ENCODE measurements at places on chromosomes 5 and 9. TPM values are rescaled to one million over a fixed set of nuclear protein-coding genes. Genes with fewer than 3 reads are reported as not detected.

HSD17B4 gene
- 59.1 TPM for total RNA-seq

SOX30 gene
- 0.33 TPM for total RNA-seq

OCLN gene
- 1.4 TPM for total RNA-seq

AHRR gene
- 23.6 TPM for total RNA-seq

DNA sequence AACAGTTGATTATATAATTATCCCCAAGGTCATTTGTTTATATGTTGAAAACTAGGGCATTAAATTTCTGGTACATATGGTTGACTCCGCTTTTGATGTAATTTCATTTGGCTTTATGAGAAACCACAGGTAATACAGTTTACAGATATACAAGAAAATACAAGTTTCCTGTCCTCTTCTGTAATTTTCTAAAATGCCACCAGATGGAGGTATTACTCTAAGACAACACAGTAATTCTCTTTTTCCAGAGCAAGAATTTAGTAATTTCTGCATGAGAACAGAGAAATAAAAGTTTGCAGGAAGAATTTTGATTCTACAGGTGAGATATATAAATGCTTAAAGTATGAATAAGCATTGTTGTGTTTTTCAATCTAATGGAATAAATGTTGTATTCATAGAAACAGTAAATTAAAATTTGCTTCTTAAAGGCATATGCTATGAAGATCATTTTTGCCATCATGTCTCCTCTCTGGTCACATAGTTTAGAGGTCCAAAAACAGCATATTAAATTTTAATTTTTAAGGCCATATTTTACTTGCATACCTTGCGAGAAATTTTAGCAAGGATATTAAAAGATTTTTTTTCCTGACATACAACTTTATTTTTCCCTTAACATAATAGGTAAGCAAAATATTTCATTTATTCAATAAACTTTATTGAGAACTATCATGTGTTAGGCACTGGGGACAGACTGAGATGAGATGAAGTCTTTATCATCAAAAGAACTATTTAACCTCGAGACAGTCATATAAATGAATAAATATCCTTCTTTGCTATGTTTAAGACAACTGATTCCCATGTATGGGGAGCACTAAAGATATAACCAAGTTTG is 22.7 kb downstream of the CHD1 start:
- peaks cover 29% of the 10 kb centered on the region for H3K36me3 ChIP-seq
- no peak for DNase-seq
- H3K27ac ChIP-seq = no peak overlapping the region
- no peaks in the 10 kb centered on the region for H3K27me3 ChIP-seq
- peaks cover 43% of the 10 kb centered on the region for H3K4me1 ChIP-seq

GRCh38 chr9:79812099-79812498 is 240.3 kb downstream of the TLE4 start:
- no peak for DNase-seq
- H3K4me3 ChIP-seq = peak overlapping the region; percentile 67
- peaks cover 38% of the 10 kb centered on the region for H3K4me1 ChIP-seq
- H3K27me3 ChIP-seq = peaks cover 2% of the 10 kb centered on the region
- no peak overlapping the region for H3K27ac ChIP-seq

- no peak overlapping the region for H3K27ac ChIP-seq
- peaks cover 11% of the 10 kb centered on the region for H3K27me3 ChIP-seq
- DNase-seq = no peak
- no peaks in the 10 kb centered on the region for H3K4me1 ChIP-seq
Measured at GRCh38 chr9:84374516-84374915, 34.0 kb upstream of the SLC28A3 start.

- H3K4me3 ChIP-seq = no peak overlapping the region
- H3K27me3 ChIP-seq = peaks cover 3% of the 10 kb centered on the region
- H3K4me1 ChIP-seq = peaks cover under 1% of the 10 kb centered on the region
- no peaks in the 10 kb centered on the region for H3K36me3 ChIP-seq
- no peak for DNase-seq
- no peak overlapping the region for H3K27ac ChIP-seq
Measured at GRCh38 chr5:127595484-127596368, 53.2 kb upstream of the CTXN3 start.

- H3K4me3 ChIP-seq = no peak overlapping the region
- H3K4me1 ChIP-seq = no peaks in the 10 kb centered on the region
- DNase-seq = no peak
- H3K27ac ChIP-seq = no peak overlapping the region
- H3K27me3 ChIP-seq = peaks cover 4% of the 10 kb centered on the region
- no peaks in the 10 kb centered on the region for H3K36me3 ChIP-seq
Measured at GRCh38 chr5:111668477-111669414, 88.2 kb downstream of the NREP start.

GRCh38 chr5:138077064-138077696 is 6.7 kb upstream of the WNT8A start:
- H3K27ac ChIP-seq = no peak overlapping the region
- DNase-seq = peak; percentile 57

DNA sequence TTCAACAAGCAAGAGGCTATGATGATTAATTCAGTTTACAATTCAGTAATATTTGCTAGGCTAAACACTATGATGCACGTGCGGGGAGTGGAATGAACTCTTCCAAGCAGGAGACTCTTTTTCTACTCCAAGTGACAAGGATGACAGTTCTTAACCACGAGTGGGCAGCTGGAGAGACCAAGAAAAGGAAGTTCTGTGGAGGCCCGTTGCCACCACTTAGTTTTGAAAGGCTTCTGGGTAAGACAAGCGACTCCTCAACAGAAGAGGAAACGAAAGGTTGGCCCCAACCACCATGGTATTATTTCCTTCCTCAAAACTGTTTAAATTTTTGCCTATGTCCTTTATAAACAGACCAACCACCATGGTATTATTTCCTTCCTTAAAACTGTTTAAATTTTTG is 2.8 kb downstream of the DCAF12 start:
- H3K36me3 ChIP-seq = peaks cover 56% of the 10 kb centered on the region
- peak; percentile 49 for DNase-seq
- peak overlapping the region; percentile 89 for H3K4me3 ChIP-seq
- no peaks in the 10 kb centered on the region for H3K27me3 ChIP-seq
- H3K27ac ChIP-seq = peak overlapping the region; percentile 92

DNA sequence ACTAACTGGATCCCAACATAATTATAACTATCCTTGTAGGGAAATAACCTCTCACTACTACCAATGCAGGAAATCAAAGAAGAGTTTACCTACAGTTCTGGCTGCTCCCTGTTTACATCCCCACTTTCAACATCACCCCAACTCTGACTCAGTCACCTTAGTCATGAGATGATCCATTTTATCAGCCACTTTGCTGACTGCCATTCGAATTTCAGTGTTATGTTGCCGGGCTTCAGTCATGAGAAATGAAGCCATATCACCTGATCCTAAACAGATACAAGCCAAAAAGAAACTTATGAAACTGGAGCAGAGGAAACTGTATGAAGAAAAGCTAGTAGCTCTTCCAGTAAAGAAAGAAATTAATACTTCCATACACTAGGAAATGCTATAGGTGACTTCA is 33.7 kb downstream of the SLC31A2 start:
- H3K4me3 ChIP-seq = no peak overlapping the region
- H3K27ac ChIP-seq = peak overlapping the region; percentile 4
- peaks cover 11% of the 10 kb centered on the region for H3K4me1 ChIP-seq
- H3K27me3 ChIP-seq = no peaks in the 10 kb centered on the region

GRCh38 chr5:124909734-124910133 is 163.3 kb upstream of the ZNF608 start:
- no peak overlapping the region for H3K4me3 ChIP-seq
- no peak overlapping the region for H3K27ac ChIP-seq
- no peaks in the 10 kb centered on the region for H3K36me3 ChIP-seq
- DNase-seq = no peak

GRCh38 chr9:134192951-134193731 is 28.8 kb upstream of the RNU6ATAC start:
- H3K36me3 ChIP-seq = no peaks in the 10 kb centered on the region
- no peak overlapping the region for H3K27ac ChIP-seq
- peaks cover 6% of the 10 kb centered on the region for H3K27me3 ChIP-seq

DNA sequence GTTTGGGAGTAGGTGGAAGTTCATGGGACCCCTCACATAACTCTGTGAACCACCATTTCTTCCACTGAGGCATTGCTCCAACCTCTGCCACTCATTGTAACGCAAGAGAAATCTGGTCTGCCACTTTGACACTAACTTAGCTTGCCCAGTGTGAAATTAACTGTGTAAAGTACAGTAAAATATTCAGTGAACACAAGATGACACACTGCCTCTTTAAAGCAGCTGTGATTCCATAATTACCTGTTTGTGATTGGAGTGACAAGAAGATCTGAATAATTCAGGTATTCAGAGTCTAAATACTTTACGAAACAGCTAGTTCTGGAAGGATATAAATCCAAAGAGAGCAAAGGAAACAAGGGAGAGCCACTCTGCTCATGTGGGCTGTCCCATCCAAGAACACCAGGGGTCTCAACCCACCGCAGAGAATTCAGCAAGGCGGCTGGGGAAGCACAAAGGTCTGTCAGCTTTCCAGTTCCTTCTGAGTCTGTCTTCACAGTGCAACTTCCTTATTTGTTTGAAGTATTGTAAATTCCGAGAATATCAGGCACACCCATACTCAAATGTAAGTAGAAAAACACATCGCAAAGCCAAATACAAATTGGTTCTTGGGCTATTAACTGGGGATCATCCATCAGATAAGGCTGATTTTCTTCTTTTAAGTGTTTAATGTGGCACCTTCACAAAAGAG is 86.9 kb downstream of the GNAQ start:
- peak overlapping the region; percentile 68 for H3K27ac ChIP-seq
- H3K4me3 ChIP-seq = peak overlapping the region; percentile 37
- peaks cover 30% of the 10 kb centered on the region for H3K4me1 ChIP-seq

- H3K4me1 ChIP-seq = no peaks in the 10 kb centered on the region
- DNase-seq = no peak
- no peak overlapping the region for H3K4me3 ChIP-seq
- no peaks in the 10 kb centered on the region for H3K36me3 ChIP-seq
Measured at GRCh38 chr5:4882186-4882585, 257.9 kb upstream of the ADAMTS16 start.

GRCh38 chr9:128568470-128569078 is 16.2 kb downstream of the SPTAN1 start:
- no peak overlapping the region for H3K4me3 ChIP-seq
- H3K36me3 ChIP-seq = peaks cover 62% of the 10 kb centered on the region
- peaks cover 11% of the 10 kb centered on the region for H3K4me1 ChIP-seq

GRCh38 chr9:131848570-131849160 is 108.8 kb upstream of the RAPGEF1 start:
- no peak overlapping the region for H3K27ac ChIP-seq
- peaks cover 13% of the 10 kb centered on the region for H3K27me3 ChIP-seq
- peaks cover 20% of the 10 kb centered on the region for H3K4me1 ChIP-seq

GRCh38 chr5:170292179-170293104 is 5.1 kb downstream of the LCP2 start:
- no peaks in the 10 kb centered on the region for H3K27me3 ChIP-seq
- peak overlapping the region; percentile 99 for H3K4me3 ChIP-seq
- peaks cover 72% of the 10 kb centered on the region for H3K4me1 ChIP-seq
- peak overlapping the region; percentile 96 for H3K27ac ChIP-seq
- no peak for DNase-seq
- peaks cover 100% of the 10 kb centered on the region for H3K36me3 ChIP-seq

- H3K27me3 ChIP-seq = peaks cover 44% of the 10 kb centered on the region
- H3K4me1 ChIP-seq = peaks cover 77% of the 10 kb centered on the region
- no peak overlapping the region for H3K27ac ChIP-seq
- H3K36me3 ChIP-seq = peaks cover 4% of the 10 kb centered on the region
- no peak for DNase-seq
Measured at GRCh38 chr5:115810761-115811160, 5.7 kb downstream of the CDO1 start.

DNA sequence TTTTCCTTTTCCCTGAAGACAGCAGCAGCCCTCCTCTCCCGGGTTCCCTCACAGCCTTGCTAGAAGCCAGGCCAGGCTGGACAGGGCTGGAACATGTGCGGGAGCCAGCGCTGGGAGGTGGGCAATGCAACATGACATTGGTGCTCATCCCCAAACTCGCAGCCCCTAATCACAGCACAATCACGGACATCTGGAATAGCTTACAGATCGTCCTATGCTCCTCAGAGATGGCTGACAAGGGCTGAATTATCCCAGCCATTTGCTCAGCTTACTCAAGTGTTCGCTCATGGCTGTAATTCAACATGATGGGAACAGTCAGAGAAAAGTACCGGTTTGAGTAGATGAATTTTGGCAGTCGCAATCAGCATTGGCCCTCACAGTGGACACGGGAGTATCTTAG is 49.8 kb downstream of the FSTL4 start:
- no peak overlapping the region for H3K4me3 ChIP-seq
- H3K27me3 ChIP-seq = peaks cover 16% of the 10 kb centered on the region
- DNase-seq = no peak
- H3K36me3 ChIP-seq = no peaks in the 10 kb centered on the region
- H3K27ac ChIP-seq = no peak overlapping the region
- peaks cover 2% of the 10 kb centered on the region for H3K4me1 ChIP-seq

GRCh38 chr5:119785057-119785456 is 155.7 kb downstream of the FAM170A start:
- H3K27me3 ChIP-seq = no peaks in the 10 kb centered on the region
- DNase-seq = no peak
- no peak overlapping the region for H3K27ac ChIP-seq
- no peaks in the 10 kb centered on the region for H3K4me1 ChIP-seq
- no peaks in the 10 kb centered on the region for H3K36me3 ChIP-seq
- no peak overlapping the region for H3K4me3 ChIP-seq

DNA sequence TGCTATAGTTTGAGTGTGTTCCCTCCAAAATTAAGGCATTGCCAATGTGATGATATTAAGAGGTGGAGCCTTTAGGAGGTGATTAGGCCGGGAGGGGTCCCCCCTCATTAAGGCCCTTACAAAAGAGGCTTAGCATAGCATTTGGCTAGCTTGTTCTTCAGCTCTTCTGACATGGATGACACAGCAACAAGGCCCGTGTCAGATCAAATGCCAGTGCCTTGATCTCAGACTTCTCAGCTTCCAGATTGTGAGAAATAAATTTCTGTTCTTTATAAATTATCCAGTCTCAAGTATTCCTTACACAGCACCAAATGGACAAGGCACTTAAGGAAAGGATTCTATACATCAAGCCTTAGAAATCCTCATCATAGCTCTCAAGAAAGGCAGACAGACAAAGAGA is 31.8 kb downstream of the SLC38A9 start:
- no peak for DNase-seq
- no peaks in the 10 kb centered on the region for H3K36me3 ChIP-seq
- no peaks in the 10 kb centered on the region for H3K27me3 ChIP-seq
- no peak overlapping the region for H3K27ac ChIP-seq
- no peak overlapping the region for H3K4me3 ChIP-seq
- peaks cover 5% of the 10 kb centered on the region for H3K4me1 ChIP-seq

- no peak overlapping the region for H3K4me3 ChIP-seq
- H3K27me3 ChIP-seq = peaks cover 36% of the 10 kb centered on the region
- H3K4me1 ChIP-seq = no peaks in the 10 kb centered on the region
- no peaks in the 10 kb centered on the region for H3K36me3 ChIP-seq
- no peak overlapping the region for H3K27ac ChIP-seq
- DNase-seq = no peak
Measured at GRCh38 chr5:62143268-62144229, 162.5 kb upstream of the KIF2A start.

GRCh38 chr9:76032797-76033373 is 142.4 kb downstream of the PCSK5 start:
- H3K36me3 ChIP-seq = no peaks in the 10 kb centered on the region
- H3K27me3 ChIP-seq = no peaks in the 10 kb centered on the region
- H3K4me1 ChIP-seq = peaks cover 5% of the 10 kb centered on the region
- no peak overlapping the region for H3K4me3 ChIP-seq
- DNase-seq = no peak
- no peak overlapping the region for H3K27ac ChIP-seq

Measured in activated CD4-positive, alpha-beta memory T cell treated with anti-CD3 and anti-CD28 coated beads, Interleukin-2, amount 10 ng/mL, durations not matched to agents 7 days and 5 days (primary cell).